ENCODE measurements at places on chromosomes 16 and 17.

DNA sequence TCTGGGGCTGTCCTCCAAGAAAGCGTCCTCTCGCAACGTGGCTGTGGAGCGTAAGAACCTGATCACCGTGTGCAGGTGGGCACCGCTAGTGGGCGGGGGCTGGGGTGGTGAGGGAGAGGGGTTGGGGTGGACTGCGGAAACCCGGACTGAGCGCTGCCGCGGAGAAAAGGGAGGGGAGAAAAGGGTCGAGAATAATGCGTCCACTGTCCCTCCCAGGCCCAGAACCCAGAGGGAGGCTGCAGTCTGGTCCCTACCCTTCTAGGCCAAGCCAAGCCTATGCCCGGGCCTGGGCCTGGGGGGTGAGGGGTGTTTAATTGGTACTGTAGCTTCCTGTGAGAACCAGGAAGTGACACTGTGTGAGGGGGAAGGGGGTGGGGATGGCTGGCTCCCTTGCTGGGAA is 464 bp downstream of the RUNDC3A start:
- no peak for DNase-seq

DNA sequence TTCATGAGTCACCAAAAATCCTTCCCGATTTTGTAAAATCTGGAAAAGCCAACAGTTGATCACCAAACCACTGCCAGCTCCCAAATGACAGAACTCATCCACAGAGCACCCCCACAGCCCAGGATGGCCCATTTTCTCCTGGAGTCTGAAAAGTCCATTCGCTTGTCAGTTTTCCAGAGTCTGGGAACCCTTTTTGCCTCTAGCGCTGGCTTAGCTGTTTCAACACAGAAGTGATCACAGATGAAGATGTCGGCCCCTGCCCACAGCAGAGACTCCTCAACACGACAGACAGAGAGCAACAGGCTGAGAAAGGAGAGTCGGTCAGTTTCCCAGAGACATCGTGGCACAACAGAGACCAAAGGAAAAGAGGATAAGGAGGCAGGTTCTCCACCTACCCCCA is 66.4 kb downstream of the NXN start:
- DNase-seq = no peak

DNA sequence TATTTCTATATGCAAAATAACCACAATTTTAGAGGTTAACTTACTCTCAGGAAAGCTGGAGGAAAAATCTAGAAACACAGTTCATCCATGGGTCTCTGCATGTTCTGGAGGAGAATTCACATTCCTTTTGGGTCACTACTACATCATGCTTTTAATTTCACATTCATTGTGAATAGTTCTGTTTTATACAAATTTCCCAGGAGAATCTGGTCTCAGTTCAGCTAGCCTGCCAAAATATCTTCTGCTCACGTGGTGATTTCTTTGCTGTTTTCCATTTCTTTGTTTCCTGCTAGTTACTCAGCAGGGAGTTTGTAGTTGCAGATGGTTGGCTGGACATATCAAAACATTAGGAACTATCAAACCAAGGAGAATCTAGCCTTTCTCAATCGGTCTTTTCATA is at the start of gene ABCA9:
Gene ABCA9, minus strand, starts transcription at position 106 of the 400 bp plus-strand sequence. CDS start 9,801 bp downstream, outside the sequence.
- DNase-seq = peak; percentile 82

DNA sequence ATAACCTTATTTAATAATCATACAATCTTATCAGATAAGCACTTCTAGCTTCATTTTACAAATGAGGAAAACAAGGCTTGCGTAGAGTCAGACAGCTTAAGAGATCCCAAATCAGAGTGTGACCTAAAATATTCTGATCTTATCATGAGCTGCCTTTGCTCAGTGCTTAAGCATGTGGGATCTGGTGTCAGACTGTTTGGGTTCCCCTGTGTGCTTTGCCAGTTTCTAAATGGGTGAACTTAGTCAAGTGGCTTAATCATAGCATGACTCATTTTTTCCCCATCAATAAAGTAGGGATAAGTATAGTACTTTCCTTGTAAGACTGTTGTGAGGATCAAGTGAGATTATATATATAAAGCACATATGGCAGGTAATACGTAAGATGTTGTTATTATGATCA is 612.6 kb upstream of the C16orf82 start:
- no peak for DNase-seq

DNA sequence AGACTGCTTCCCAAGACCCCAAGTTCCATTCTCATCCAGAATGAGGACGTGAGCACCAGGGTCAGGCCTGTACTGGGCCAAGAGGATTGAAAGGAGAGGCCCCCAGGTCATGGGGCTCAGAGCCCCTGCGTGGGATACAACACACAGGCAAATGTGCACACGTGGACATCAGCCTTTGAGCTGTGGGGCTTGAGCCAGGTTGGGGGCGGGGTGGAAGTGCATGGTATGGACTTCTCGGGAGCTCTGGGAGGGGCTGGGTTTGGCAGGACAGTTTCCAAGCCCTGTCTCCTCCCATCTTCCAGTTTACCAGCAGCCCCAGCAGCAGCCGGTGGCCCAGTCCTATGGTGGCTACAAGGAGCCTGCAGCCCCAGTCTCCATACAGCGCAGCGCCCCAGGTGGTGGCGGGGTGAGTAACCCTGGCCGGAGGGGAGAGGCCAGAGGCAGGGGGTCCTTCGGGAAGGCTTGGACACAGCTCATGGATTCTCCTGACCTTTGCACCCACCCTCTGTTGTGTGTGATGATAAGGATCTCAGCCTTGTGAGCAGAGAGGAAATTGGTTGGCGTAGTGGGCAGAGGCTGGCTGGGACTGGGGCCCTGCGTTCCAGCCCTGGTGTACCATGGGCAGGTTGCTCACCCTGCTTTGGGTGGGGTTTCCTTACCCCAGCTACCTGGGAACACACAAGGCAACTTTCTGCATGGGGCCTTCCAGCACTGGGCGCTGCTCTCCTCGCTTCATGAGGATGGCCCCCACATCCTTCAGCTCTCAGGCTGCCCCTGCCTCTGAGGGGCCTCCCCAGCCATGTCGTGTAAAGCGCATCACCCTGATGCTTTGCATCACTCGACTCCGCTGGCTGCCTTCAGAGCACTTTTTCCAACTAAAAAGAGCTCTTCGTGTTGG is 10.4 kb upstream of the LASP1NB start:
- DNase-seq = no peak

- DNase-seq = no peak
These were observed 48.2 kb downstream of the MRC2 start for GRCh38 chr17:62675701-62676100.

DNA sequence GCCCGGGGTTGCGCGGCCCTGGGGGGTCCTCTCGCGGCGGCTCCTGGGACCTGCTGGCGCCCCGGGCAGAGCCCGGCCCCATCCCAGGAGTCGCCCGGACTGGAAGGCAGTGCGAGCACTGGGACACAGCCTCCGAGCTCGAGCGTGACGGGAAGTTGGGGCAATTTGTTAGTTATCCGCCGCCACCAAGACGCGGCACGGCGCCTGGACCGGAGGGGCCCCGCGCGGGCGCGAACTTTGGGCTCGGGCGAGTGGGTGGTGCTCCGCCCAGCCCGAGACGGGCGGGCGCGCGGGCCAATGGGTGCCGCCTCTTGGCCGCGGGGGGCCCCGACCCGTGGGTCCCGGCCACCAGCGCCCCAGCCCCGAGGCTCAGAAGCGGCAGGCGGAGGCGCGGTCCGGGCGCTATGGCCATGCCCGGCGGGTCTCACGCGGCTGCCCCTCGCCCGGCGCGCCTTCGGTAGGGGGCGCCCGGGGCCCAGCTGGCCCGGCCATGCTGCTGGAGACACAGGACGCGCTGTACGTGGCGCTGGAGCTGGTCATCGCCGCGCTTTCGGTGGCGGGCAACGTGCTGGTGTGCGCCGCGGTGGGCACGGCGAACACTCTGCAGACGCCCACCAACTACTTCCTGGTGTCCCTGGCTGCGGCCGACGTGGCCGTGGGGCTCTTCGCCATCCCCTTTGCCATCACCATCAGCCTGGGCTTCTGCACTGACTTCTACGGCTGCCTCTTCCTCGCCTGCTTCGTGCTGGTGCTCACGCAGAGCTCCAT is at the start of gene ADORA2B:
Gene ADORA2B, plus strand, starts transcription at position 372 of the 768 bp plus-strand sequence. Its CDS starts 119 bp downstream, at position 491.
- peak; percentile 75 for DNase-seq

GRCh38 chr16:85314512-85314971 is 202.3 kb upstream of the CIBAR2 start:
- no peak for DNase-seq

DNA sequence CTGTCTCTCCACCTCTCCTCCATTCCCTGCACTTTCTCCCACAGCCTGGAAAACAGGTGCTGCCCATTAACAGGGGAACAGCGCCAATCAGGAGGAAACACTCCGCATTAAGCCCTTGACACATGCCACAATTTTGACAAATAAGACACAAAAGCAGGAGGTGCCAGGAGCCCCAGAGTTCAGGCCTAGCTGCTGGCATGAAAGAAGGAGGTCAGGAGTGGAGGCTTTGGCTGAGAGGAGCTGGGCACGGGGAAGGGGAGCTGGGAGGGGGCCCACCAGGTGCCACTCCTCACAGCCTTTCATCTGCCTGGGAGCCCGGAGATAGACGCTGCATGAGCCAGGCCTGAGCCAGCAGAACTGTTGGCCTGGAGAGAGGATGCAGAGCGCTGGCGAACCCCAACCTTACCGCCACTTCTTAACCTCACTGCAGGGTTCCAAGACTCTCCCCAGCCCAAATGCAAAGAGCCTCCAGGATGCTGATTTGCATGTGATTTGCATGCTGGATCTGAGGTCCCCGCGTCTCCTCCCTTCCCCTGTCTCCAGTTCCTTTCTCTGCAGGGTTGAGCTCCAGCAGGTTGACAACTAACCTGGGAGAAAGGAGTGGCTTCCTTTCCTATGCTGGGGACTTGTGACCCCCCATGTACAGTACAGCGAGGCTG is 139.8 kb upstream of the SDK2 start:
- no peak for DNase-seq

- DNase-seq = peak; percentile 57
These were observed at the start of gene HAS3 for GRCh38 chr16:69105501-69106361. Gene HAS3 (plus strand): TSS chr16:69105653. CDS start chr16:69109396, 3,743 bp downstream.

- peak; percentile 31 for DNase-seq
These were observed 32.4 kb downstream of the TIMM22 start for GRCh38 chr17:1029196-1029921.

- DNase-seq = no peak
These were observed 34.4 kb downstream of the PMFBP1 start for GRCh38 chr16:72137380-72138063.

GRCh38 chr16:84922351-84923120 is 88.8 kb downstream of the ZDHHC7 start:
- no peak for DNase-seq
